C1 segment of cervical spinal cord (tissue), 14 donors: ENCODE measurements at places on chromosomes 5 and 9.

- DNase-seq, result no peak
Observed at GRCh38 chr5:10839118-10839517, 78.1 kb upstream of the DAP start.

DNA sequence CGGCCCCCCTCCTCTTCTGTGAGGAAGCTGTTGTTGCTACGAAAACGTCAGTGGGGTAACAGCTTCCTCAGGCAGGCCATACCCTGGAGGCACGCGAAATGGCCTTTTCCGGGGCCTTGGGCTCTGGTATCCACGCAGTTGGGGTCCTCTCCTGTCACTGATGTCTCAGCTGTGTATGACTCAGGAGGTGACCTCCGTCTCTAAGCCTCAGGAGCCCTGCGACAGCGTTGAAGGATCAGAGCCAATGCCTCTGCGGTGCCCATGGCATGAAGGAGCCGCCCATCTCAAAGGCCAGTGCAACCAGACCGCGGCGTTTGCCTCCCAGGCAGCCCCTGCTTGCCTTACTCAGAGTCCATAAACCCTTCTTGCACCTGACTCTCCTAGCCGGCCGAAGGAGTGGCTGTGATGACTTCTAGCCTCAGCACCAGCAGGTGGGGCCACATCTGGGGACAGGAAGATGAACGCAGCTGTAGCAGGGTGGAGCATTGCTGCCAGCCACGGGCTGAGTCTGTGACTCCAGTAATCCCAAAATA lies 1.0 kb upstream of the MXD3 start:
- no peak for DNase-seq

DNA sequence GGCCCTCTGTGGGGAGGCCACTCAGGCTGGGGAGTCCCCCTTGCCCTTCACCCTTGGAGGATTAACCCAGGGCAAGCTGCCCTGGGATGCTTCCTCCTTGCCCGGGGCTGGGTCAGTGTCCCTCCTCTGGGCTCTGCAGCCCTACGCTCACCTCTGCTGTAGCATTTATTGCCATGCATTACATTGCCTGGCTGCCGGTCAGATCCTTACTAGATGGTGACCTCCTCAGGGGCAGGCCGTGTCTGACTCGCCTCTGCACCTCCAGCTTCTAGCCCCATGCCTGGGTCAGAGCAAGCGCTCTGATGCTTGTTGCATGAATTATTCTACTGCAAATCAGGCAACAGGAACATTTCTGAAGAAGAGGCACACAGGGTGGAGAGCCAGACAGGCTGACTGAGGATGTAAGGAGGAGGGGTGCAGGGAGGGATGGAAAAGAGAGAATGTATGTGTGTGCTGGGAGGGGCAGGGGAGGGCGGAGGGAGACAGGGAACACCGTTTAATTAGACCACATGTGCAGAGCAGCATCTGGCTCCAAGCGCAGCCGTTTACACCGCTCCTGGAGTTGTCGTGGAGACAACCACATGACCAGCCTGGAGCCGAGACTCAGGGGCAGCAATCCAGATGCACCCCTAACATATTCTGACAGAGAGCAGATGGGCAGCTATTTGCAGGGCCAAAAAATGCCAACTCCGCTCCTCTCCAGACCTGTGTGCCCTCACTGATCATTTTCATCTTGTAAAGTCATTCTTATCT lies 117.0 kb downstream of the CRB2 start:
- DNase-seq, result peak; percentile 20

GRCh38 chr9:22088717-22089061 lies 79.6 kb upstream of the CDKN2B start:
- DNase-seq, result no peak

- no peak for DNase-seq
Observed at GRCh38 chr9:133731876-133732638, 6.1 kb downstream of the SARDH start.

GRCh38 chr5:77305222-77305846 lies 94.9 kb downstream of the PDE8B start:
- no peak for DNase-seq

DNA sequence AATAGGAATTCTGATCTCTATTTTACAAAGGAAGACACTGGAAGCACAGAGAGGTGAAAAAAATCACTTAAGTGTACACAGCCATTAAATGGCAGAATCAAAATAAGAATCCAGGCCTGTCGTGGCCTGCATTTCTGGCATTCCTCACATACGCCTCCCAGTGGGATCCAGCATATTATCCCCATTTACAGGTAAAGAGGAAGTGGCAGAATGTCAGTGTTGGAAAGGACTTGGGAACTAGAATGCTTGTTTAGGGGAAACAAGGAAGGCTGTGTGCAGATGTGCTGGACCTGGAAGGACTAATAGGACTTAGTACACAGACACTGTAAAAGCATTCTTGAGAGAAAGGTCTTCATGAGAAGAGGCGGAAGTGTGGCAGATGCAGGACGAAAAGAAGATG lies 241.8 kb downstream of the TRIM32 start:
- DNase-seq, result no peak

DNA sequence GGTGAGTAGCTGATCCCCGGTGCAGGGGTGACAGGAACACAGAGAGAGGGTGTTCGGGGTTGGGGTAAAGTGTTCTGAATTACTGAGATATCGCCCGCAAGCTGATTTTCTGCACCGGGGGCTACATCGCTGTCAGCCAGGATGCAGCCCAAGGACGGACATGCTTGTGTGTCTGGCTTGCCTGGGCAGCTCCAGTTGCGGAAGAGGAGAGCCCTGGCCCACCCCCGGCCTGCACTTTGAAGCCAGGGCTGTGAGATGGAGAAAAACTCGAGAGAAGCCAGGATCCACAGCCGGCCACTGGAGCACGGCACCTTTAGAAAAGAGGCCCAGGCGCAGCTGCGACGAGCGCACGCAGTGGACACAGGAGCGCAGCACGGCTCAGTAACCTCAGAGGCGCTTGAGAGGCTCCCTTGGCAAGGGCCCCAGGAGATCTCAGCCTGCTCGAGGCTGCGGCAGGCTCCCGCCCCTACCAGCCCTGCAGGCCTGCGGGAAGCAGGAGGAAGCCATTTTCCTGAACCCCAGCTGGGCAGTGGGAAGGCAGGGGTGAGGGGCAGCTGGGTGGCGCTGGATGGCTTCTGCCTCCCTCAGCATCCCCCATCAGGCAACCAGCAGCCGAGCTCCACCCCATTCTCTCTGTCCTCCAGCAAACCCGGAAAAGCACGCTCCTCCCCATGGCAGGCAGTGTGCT lies 59.2 kb downstream of the C9orf50 start:
- DNase-seq, result no peak

DNA sequence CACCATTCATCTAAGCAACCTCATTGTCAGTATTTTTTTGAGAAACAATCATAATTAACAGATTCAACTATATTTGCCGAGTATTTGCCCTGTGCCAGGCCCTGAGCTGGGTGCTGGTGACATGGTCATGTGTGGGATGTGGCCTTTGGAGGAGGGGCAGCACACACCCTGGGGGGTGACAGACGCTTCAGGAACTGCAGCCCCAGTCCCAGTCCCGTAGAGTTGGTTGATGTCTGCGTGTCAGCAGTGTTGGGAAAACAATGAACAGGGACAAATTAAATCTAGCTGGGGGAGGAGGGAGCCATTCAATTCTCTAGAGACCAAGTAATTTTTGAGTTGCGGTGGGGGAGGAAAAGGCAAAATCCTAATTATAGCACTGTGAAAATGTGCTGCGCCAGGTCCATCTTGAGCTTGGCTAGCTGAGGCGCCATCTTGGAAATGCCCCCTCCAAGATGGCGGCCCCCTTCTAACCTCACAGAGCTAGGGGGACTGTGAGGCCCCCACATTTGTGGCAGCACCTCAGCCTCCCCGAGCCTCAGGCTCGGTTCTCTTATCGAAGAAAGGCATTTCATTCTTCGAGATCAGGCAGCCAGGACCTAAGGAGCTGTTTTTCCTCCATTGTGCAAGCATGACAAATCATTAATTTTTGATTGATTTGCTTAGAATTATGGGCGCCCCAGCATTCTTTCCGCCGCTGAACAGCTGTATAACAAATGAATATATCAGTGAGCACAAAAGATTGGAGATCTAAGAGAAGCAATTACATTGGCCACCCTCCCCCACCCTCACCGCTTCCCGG lies 87.8 kb downstream of the ZNF618 start:
- DNase-seq, result no peak

- no peak for DNase-seq
Observed at GRCh38 chr5:53749621-53750020, 189.2 kb downstream of the NDUFS4 start.

GRCh38 chr5:112097768-112098167 lies 321.3 kb downstream of the EPB41L4A start:
- DNase-seq, result no peak

- DNase-seq, result no peak
Observed at GRCh38 chr9:76912636-76913275, 6.8 kb upstream of the PRUNE2 start.

- DNase-seq, result no peak
Observed at GRCh38 chr9:94819161-94819687, 92.7 kb downstream of the AOPEP start.

DNA sequence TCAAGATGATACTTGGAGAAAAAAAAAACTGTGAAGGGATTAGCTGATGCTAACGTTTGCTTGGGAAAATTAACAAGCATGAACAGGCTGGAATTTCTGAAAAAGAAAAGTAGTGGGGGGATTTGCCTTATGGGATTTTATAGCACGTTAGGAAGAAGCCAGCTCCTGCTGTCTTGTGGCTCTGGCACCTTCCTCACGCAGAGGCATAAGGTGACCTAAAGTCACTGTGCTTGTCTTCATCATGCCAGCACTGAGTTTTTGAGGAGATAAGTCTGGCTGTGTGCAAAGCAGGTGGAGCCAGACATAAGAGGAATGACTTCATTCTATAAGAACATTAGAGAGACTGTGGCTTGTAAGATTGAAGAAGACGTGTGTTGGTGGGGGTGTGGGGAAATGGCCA lies 94.4 kb upstream of the MAP1B start:
- no peak for DNase-seq

DNA sequence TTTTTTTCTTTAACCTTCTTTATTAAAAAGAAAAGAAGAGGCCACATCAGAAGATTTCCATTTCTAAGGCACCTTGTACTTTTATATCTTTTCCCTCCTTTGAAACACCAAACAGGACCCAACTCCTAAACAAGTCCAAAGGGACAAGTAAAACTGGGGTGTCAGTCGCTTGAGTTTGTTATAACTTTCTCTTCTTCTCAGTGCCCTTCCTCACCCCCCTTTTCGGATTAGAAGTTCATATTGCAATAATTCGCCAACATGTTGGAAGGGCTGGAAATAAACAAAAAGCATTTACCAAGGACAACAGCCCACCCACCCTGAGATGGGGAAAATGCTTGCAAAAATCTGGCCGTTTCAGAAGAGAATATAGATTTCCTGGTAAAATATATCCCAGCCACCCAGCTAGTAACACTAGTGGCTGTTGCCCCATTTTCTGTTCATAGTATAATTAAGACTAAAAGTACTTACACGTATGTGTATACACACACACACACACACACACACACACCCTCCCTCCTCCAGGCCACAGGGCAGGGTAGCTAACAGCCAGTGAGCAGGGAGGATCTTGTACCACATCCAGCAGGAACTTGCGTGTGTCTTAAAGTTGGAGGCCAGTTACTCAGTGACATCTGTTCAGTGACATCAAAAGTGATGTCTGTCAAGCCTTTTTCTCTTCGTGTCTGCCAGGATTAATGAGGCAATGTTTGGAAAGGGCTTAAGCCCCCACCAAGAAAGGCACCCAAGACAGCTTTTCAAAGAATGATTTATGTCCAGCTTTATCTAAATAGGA lies 149.1 kb upstream of the KLF4 start:
- peak; percentile 14 for DNase-seq

DNA sequence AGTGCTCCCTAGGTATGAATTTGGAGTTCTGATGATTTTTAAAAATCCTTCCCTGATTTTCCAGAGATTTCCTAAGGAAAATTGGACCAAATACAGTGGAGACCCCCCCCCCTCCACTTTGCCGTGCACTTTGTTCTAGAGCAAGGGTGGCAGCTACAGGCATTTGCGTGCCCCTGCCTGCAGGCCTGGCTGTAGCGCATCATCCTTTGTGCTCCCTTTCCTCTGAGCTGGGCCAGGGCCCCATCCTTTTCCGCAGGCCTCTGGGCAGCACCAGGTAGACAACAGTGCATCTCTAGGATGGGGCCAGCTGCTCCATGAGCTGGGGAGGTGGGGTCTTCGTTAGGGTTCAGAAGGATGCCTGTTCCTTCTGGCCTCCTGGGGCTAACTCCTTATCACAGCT lies 39.6 kb downstream of the TRIO start:
- DNase-seq, result no peak

DNA sequence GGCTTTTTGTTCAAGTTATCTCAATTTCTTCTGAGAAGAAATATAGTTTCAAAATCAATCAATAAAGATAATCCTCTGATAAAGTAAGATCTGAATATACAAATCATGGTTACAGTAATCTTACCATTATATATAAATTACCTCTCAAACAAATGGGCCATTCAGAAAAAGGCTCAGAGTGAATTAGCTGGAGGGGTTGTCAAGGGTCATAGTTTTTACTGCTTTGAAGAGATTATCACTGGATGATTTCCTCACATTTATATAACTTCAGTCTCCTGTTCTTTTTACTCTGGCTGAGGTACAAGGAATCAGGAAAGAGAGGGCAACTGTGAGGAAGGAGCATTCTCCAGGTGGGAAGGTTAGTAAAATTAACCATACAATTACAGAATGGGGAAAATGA lies 148.6 kb upstream of the ELL2 start:
- DNase-seq, result no peak

DNA sequence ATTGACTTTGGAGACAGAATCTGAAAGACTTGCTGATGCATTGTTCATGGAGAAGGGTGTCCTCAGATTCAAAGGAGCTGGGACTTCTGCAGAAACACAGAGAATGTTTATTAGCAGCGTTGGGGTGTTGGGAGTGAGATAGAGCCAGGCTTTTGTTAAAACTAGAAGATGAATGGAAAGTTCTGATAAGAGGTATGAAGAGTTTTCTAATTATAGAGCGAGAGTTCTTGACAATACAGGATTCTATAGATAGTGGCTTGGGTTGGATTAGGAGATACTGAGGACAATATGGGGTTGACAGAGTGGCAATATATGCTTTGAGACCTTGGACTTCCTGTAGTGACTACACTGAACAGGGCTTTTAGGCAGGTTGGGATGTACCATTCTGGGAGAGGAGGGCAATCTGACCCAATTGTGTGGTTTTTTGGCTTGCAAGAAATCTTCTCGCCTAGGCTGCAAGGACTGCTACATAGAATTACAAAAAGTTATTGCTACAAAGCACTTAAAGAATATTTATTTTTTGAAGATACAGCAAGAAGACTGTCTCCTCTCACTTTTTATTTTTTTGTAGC lies 83.1 kb downstream of the FER start:
- DNase-seq, result no peak

- DNase-seq, result no peak
Observed at GRCh38 chr9:113772121-113772810, 103.8 kb upstream of the ZNF618 start.
